Lung microvascular endothelial cell (primary cell): ENCODE measurements at places on chromosomes 11 and 22. TPM values are rescaled to one million over a fixed set of nuclear protein-coding genes. Genes with fewer than 3 reads are reported as not detected.

DNA sequence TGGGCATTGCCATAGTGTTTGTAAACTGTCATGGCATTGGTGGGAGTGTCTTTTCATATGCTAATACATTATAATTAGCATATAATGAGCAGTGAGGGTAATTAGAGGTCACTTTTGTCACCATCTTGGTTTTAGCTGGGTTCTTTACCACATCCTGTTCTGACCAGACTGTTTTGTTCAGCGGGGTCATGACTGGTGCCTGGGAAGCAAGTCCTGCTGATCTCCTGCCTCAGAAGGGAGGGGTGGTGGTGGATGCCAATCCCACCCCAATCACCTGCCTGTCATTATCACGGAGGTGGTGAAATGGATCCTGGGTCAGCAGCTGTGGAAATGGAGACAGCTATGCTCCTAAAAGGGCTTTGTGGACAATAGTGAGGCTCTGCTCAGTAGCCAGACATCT lies 31.2 kb downstream of the IL18 start:
- no peak for DNase-seq

- DNase-seq = no peak
Measured at GRCh38 chr22:33232071-33232470, 173.9 kb upstream of the SYN3 start.

DNA sequence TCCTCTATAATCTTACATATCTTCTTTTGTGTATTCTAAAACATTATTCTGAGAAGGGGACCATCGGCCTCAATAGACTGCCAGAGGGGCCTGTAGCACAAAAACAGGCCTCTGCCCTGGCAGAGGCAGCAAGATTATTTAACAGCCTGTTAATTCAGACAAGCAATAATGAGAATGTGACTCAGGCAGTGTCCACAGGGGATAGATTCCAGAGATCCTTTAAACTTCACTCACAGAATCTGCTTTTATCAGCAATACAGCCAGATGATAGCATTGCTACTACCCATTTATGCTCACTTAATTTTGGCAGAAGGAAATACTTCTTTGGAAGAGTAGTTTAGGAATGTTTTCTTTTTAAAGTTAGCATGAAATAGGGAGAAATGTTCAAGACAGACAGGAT lies 44.9 kb downstream of the AAMDC start:
- no peak for DNase-seq

DNA sequence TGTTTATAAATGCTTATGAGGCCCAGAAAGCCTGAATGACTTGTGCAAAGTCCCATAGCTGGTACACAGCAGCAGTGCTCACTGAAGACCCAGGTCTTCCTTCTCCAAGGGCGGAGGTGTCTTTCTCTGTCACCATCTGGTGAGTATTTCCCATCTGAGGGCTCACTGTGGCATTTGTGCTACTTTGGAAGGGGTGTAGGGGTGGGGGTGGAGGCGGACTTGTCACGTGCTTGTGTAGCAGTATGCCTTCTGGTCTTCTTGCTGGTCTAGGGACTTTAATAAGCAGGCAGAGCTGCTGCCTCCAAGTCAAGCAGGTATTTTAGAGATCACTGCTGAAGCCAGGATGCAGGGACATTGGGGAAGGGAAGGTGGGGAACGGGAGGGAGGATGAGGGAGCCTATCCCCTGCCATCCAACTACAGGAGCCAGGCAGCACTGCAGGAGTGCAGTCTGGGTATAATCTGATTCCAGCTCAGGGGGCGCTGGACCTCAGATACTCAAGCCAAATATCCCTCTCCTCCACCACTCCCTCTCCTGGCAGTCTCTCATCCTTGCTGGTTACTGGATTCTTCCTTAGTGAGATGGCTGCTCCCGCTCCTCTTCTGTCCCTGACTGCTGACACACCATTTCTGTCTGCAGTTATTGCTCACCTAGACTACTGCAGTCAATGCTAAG lies 3.4 kb downstream of the ABCC8 start:
- peak; percentile 12 for DNase-seq

PAX6 gene
- total RNA-seq = not detected in 2 replicates

DNA sequence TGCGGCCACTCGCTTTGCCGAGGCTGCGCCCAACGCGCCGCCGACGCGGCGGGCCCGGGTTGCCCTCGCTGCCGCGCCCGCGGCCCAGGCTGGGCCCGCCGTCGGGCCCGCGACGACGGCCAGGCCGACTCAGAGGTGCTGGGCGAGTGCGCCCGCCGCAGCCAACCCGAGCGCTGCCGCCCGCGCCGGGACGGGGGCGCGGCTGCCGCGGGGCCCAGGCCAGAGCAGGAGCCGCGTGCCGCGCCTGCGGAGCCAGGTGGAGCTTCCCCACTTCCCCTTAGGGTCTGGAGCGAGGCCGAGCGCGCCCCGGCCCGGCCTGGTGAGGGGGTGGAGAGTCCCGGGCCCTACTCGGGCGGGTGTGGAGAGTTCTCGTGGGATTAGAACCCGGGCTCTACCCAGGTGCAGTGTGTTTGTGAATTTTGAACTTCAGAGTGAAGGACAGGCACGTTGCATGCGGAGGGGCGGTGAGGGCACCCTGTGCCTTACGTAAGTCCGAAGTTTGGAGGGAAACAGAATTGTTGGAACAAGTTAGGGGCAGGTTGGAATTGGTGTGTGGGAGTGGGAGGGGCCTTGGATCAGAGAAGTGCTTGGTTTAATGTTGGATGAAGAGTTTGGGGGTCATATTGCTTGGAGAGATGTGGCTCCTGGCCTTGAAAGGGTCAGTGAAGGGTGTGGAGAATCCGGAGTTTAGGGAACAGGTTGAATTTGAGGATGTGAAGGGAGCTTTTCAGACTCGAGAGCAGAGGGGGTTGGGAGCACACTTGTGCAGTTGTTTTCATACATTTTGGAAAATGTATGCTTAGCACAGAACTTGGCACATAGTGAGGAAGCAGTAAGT lies 697 bp downstream of the RNF169 start:
- peak; percentile 57 for DNase-seq

- no peak for DNase-seq
Measured at GRCh38 chr11:901452-902061, 9.1 kb downstream of the CHID1 start.

MUC5AC gene
- not detected in 2 replicates for total RNA-seq
